Hematopoietic multipotent progenitor cell treated with erythropoietin and hydrocortisone succinate and interleukin-3 and kit ligand, for 8 days (in vitro differentiated cells): ENCODE measurements at places on chromosomes 11 and 22.

DNA sequence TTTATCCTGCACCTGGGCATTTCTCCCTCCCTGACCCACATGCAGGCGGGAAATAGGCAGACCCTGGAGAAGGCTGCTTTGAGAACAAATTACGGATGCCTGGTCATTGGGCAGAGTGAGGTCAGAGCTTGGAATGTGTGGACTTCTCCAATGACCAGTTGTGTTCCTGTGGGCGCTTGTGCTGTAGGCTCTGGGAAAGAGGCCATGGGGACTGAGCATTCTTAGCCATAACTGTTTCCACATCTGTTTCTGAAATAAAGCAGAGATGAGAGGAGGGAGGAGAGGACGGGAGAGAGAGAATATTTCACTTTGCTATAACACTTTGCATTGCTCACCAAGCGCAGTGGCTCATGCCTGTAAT is 11.2 kb upstream of the TMEM184B start:
- no peak for DNase-seq

GRCh38 chr11:99614352-99614751 is 593.6 kb downstream of the CNTN5 start:
- DNase-seq = no peak

- DNase-seq = no peak
Measured at GRCh38 chr11:134856056-134856971, 444.3 kb upstream of the B3GAT1 start.

GRCh38 chr22:35426801-35427140 is 26.8 kb downstream of the MCM5 start:
- no peak for DNase-seq

GRCh38 chr11:134040386-134041302 is 28.2 kb upstream of the JAM3 start:
- no peak for DNase-seq

DNA sequence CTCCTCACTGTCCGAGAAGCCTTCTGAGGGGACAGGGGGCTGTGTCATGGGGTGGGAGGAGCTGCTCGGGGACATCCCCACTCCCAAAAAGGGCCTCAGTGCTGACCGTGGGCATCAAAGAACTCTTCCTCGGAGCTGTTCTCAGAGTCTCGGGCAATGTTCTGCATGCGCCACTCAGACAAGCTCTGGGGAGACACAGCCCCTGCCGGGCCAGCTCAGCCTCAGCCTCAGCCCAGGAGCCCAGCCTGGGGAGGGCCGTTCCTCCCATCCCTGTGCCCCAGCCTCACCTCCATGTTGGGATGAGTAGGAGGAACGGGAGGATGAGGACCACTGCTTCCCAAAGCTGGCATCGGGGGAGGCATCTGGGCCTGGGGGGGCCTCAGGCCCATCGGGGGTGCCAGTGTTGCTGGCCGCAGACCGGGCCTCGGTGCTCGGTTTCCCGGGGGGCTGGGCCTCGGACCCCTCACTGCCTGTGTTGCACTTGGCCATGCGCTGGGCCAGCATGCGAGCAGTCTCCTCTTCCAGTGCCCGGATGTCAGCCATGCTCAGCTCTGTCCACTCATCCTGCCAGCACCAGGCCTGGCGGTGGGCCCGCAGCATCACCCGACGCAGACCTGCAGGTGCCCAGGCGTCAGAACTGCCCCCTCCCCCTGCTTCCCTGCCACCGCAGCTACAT is 5.2 kb downstream of the PITPNM1 start:
- no peak for DNase-seq

DNA sequence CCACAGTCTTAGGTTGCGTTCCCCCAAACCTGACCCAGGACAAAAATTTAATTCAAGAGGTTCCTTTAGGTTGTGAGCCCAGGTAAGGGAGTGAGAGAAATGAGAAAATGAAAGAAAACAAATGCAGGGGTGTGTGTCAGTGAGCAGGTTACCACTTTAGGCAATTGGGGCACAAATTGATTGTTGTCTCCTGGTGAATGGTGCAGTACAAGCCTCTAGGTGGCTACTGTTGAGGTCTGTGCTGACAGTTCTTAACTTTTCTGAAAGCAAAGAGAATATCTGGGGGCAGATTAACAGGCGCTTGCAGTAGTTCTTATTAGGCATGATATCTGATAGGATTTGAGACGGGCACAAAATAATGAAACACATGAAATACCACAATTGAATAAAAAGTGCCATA is 894.6 kb downstream of the FAM181B start:
- no peak for DNase-seq

DNA sequence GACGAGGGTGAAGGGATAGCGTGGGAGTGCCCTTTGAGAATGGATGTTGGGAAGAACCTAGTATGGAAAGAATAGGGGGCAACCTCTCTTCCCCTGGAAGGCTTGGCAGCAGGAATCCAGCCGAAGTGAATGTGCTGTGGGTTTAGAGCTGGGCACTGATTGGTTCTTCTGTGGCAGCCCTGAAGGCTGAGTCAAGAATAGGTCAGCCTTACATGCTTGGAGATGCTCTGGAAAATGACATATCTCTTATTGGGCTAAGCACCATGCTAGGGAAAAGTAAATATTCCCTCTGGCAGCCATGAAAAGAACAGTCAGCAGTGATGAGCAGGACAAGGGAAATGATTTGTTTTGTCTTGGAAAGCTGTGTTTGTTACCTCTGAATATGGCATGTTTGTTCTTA is 149.5 kb downstream of the COMMD9 start:
- no peak for DNase-seq

- DNase-seq = peak; percentile 73
Measured at GRCh38 chr11:75445315-75445953, 12.4 kb upstream of the KLHL35 start.

- DNase-seq = peak; percentile 14
Measured at GRCh38 chr11:96306933-96307775, 35.8 kb downstream of the MAML2 start.

DNA sequence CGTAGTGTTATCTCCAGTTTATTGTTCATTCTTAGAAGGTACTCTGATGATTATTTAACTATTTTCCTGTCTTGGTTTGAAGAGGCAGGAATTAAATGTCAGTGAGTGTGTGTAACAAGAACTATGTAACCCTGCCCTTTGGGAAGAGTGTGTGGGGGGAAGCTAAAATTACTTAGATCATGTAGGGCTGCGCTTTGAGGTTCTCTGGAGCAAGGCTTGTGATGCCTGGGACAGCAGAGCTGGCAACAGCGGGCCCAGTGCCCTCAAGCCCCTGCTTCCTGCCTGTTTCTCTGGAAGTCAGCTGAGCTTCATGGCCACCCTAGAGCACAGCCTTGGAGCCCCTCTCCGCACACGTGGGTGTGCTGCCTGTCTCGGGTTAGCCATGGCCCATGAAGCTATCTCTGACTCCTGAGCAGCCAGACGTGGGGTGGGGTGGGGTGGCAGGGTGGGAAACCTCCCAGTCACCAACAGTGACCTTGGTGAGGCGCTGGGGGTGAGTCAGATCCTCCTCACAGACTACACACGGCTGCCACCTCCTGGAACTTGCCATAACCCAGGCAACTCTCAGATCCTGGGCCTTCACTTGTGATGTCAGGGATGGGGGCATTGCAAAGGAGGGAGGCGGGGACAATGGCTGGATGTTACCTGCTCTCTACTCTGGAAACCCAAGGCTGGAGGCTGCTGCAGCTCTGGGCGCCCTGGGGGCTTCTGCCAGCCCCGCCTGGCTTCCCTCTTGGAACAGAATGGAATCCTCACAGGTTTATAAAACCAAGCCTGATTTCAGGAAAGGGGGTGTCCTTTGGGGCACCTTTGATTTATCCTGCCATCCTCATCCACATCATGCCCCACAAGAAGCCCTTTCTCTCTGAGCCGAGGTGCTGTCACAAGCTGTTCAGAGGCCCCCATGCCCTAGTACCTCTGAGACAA is 88.6 kb downstream of the SNX19 start:
- peak; percentile 42 for DNase-seq

DNA sequence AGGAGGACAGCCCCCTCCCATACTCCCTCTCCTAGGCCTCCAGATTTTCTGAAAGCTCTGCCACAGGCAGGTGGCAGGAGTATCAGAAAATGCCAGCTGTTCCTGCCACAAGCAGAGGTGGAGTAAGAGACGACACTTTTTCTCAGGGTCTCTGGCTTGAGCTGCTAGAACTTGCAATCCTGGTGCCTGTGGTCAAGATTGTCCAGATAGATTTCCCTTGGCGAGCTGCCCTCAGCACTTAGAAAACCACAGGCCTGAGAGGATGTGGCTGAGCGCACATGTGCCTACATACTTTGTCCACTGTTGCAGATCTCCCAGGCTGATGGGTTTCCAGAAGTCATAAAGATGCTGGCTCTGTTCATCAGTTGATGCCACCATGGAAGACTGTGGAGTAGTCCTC is 65.7 kb upstream of the NAV2 start:
- DNase-seq = peak; percentile 3

GRCh38 chr11:18768472-18768901 is 23.1 kb downstream of the PTPN5 start:
- no peak for DNase-seq

GRCh38 chr11:20367313-20367948 is 3.9 kb downstream of the HTATIP2 start:
- DNase-seq = peak; percentile 48

GRCh38 chr11:71215425-71215965 is 36.9 kb downstream of the SHANK2 start:
- no peak for DNase-seq

DNA sequence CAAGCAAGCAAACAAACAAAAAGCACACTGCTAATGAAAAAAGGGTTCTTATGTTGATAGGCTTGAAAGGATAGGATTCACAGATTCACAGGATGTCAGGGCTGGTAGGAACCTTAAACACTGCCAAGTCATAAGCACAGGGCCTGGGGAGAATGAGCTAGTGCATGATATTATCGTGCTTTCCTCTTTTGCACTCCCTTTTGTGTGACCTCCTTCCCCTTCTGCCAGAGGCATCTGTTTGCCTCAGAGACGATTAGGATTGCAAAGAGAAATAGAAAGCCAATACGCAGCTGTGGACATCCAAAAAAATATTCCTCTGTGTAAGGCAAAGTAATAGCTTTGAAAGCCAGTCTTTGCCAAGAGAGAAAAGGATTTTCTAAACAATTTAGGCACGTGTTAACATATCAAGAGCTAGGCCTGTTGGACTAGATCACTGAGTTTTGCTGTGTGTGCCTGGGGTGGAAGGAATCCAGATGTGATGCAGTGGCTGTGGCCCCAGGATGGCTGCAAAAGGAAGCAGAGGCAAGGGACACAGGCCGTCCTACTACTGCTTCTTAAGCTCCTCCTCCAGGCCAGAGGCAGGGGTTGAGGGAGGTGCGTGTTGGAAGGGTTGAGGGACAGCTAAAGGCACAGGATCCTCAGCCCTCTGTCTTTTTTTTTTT is 30.6 kb downstream of the MCHR1 start:
- peak; percentile 67 for DNase-seq

- DNase-seq = no peak
Measured at GRCh38 chr11:31764261-31764660, 46.9 kb downstream of the PAX6 start.

GRCh38 chr11:19379465-19379864 is 138.7 kb upstream of the E2F8 start:
- no peak for DNase-seq

DNA sequence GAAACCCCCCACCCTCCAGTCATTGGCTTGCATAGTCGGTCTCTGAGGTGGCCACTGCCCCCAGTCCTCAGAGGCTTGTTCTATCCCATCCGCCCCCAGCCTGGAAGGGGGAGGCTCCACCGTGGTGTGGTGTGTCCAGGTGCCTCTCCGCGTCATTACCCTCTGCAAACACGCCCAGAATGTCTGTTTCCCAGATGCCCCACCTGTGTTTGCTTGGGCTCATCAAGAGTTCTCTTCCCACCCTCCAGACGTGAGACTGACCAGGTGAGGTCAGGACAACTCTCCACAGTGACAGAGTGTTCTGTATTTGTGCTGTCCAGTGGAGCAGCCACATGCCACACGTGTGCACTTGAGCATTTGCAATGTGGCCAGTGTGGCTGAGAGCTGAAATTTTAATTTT is 24.9 kb downstream of the LRRC10B start:
- DNase-seq = no peak

- no peak for DNase-seq
Measured at GRCh38 chr22:48070760-48071159, 1308.3 kb downstream of the TBC1D22A start.

- DNase-seq = no peak
Measured at GRCh38 chr11:122453586-122453985, 201.9 kb upstream of the UBASH3B start.

- DNase-seq = no peak
Measured at GRCh38 chr11:20047006-20047768, 113.1 kb downstream of the DBX1 start.

- no peak for DNase-seq
Measured at GRCh38 chr11:27203077-27203647, 159.9 kb downstream of the CCDC34 start.

GRCh38 chr22:47098121-47098520 is 335.7 kb downstream of the TBC1D22A start:
- DNase-seq = no peak

DNA sequence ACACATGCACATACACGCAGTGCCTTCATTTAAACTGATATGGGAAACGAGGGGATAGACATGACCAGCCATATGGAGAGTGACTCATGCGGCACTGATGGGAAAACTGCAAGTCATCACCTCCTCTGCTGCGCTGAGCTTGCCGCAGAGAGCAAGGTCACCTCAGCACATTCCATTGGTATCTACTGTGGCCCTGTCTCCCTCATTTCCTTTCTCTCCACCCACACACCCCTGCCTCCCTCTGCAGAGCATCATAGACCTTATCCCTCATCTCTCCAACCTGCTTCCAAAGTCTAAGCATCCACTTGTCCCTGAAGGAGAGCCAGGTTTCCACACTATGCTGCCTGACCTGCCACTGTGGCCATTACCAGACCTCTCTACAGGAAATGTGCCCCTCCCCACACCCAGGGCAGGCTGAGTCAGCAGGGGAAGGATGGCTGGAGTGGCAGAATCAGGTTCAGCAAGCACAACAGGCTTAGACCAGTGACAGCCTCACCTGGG is 116.9 kb upstream of the SNX19 start:
- DNase-seq = no peak

DNA sequence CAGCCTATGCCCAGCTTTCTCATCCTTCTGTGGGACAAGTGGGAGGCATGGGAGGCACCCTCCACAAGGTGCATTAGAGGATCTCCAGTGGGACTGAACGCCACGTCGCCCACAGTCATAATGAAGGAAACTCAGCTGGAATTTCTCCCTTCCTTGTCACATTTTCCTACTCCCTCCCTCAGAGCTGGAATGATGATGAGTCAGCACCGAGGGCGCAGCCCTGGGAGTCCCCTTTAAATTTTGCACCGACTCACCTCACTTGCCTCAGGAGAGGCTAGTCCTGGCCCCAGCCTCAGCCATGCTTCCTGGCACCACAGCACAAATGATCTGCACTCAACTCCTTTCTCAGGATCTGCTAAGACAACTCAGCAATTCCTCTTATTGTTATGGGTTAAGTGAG is 34.3 kb downstream of the DBX1 start:
- no peak for DNase-seq

DNA sequence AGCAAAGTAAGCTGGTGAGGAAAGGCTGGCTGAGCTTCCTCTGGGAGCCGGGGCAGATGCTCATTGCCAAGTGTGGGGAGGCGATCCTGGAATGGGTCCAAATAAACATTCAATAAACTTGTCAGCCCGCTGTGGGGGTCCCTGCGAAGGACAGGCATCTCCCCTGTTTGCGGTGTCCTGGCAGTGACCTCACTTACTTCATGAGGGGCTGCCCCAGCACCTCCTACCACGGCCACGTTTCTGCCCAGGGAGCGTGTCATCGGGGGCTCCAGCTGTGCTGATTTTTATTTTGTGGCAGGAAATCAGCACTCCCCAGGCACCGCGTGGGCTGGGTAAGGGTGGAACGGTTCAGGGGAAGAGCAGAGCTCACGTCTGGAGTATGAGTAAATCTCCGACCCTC is 493.9 kb upstream of the B3GAT1 start:
- no peak for DNase-seq
